ENCODE measurements at places on chromosomes 3 and 15.

- no peaks in the 10 kb centered on the region for H3K4me1 ChIP-seq
- no peak for DNase-seq
- H3K27me3 ChIP-seq = no peaks in the 10 kb centered on the region
- no peak overlapping the region for H3K4me3 ChIP-seq
Measured at GRCh38 chr3:112514527-112515128, 15.4 kb upstream of the BTLA start.

DNA sequence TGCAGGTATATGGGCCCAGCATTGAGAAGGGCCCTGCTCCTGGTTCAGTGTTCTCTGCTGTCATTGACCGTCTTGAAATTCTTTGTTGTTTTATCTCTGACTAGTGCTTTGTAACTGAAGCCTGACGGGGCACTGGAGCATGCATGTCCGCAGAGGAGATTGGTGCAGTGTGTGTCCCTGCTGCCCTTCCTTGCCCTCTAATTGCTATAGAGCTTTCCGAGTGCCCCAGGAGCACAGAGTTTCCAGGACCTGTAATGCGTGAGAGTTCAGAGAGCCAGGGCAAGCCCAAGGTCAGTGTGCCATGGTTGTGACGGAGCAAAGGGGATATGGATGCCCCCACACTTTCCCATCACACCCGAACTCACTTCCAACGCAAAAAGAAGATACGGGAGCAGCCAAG, 174.3 kb upstream of the UBE3A start:
- no peak overlapping the region for H3K4me3 ChIP-seq
- DNase-seq = no peak
- H3K36me3 ChIP-seq = no peaks in the 10 kb centered on the region
- no peak overlapping the region for H3K27ac ChIP-seq
- H3K4me1 ChIP-seq = no peaks in the 10 kb centered on the region
- no peaks in the 10 kb centered on the region for H3K27me3 ChIP-seq

DNA sequence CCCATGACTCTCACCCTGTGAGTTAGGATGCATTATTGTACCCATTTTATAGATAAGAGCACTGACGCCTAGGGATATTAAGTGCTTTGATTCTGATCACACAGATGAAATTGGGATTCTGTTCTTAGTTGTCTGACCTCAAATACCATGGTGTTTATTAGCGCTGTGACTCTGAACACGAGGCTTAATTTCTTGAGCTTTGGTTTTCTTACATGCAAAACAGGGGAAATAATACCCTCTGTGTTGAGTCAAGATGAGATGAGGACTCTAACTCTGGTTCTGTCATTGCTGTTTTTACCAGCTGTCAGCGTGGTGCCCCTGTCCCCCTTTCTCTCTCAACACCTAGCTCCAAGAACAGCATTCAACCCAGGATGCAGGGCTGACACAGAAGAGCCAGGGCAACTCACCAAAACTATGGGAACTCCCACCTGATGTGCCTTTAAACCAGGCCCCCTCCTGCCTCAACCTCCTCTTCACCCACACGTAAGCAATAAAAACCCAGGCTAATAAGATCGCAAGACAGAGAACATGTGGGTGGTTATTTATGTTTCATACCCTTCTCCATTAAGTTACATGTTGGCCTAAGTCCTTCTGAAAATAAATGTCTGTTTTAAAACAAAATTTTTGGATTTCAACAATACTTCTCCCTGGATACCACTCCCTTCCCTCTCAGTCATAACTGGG, 100.1 kb upstream of the SPATA12 start:
- no peaks in the 10 kb centered on the region for H3K4me1 ChIP-seq
- DNase-seq = no peak
- no peak overlapping the region for H3K4me3 ChIP-seq
- H3K27ac ChIP-seq = no peak overlapping the region

GRCh38 chr3:72274493-72275330, 489.8 kb upstream of the PROK2 start:
- H3K27ac ChIP-seq = peak overlapping the region; percentile 20
- DNase-seq = peak; percentile 83
- peaks cover 43% of the 10 kb centered on the region for H3K4me1 ChIP-seq
- no peaks in the 10 kb centered on the region for H3K27me3 ChIP-seq

GRCh38 chr3:41209646-41210045, 10.3 kb downstream of the CTNNB1 start:
- no peaks in the 10 kb centered on the region for H3K27me3 ChIP-seq
- H3K4me1 ChIP-seq = no peaks in the 10 kb centered on the region
- no peak overlapping the region for H3K27ac ChIP-seq

DNA sequence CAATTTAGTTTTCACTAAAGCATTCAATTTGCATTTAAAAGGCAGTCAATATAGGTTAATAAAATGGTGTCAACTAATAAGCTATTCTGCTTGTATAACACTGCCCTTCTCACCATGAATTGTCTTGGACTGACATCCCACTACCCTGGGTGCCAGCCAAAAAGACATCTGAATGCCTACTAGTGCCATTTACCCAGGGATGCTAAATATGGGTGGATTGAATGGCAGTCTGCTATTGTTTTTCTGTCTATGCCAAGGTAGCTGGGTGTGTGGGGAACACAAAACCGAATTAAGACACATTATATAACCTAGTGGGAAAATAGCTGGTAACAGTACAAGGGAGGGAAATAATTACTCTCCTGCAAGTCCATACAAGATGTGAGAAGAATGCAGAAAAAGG, 240.0 kb upstream of the CFAP20DC start:
- no peaks in the 10 kb centered on the region for H3K36me3 ChIP-seq
- H3K4me1 ChIP-seq = no peaks in the 10 kb centered on the region
- no peak for DNase-seq
- no peak overlapping the region for H3K4me3 ChIP-seq

DNA sequence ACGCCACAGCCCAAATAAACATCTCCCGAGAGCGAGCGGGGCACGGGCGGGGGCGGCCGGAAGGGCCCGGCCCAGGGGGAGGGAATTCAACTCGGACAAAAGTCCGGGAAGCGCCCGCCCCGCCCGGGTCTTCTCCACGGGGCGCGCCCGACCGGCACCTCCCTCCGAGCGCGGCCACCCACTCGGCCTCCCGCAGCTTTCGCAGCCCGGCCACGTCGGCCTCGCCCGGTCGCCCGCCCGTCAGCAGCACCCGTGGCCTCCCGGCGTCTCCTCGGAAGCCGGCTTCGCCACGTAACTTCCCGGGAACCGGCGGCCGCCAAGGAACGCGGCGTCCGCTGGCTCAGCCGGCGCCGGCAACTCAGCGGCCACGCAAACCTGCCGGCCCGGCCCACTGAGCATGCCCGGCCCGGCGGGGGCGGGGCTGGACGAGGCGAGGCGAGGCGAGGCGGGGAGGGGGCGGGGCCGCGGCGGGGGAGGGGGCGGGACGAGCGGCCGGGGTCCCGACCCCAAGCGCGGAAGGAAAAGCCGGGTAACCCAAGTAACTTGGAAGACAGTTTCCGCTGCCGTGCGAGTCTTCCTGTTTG, at the start of gene TJP1:
TJP1 (minus strand) TSS at position 369 of the 584 bp plus-strand sequence. CDS start 440 bp downstream, outside the sequence.
- H3K4me1 ChIP-seq = no peaks in the 10 kb centered on the region
- H3K27ac ChIP-seq = peak within 1 kb of the TSS; percentile 98

GRCh38 chr15:82870727-82871320, 61.4 kb downstream of the WHAMM start:
- H3K4me3 ChIP-seq = no peak overlapping the region
- no peak for DNase-seq
- H3K4me1 ChIP-seq = peaks cover 4% of the 10 kb centered on the region

- no peaks in the 10 kb centered on the region for H3K27me3 ChIP-seq
- H3K4me1 ChIP-seq = peaks cover 25% of the 10 kb centered on the region
- peak overlapping the region; percentile 50 for H3K27ac ChIP-seq
- peak overlapping the region; percentile 40 for H3K4me3 ChIP-seq
Measured at GRCh38 chr15:66936109-66936860, 129.1 kb upstream of the SMAD3 start.

DNA sequence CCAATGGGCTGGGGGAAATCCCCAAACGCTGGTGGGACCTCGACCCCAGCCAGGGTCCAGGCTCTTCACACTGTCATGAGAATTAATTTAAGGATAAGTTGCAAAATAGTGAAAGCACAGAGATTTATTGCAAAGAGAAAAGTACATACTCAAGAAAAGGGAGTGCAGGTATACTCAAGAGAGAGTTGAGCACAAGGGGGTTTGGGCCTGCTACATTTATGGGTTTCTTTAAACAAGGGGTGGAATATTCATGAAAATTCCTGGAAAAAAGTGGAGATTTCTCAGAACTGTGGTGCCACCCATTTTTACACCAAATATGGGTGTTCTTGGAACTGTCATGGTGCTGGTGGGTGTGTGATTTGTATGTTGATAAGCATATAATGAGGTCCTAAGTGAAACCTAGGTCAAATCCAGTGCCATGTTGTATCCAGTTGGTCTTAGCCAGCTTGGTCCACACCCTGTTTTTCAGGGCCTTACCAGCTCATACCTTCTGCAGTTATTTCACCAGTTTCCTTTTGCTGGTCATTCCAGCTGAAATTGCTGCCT, 32.6 kb upstream of the NEO1 start:
- no peaks in the 10 kb centered on the region for H3K4me1 ChIP-seq
- DNase-seq = no peak
- no peak overlapping the region for H3K4me3 ChIP-seq
- no peaks in the 10 kb centered on the region for H3K36me3 ChIP-seq
- H3K27ac ChIP-seq = no peak overlapping the region

All from right atrium auricular region (tissue), 2 donors.